ENCODE measurements at places on chromosomes 7 and 10.

GRCh38 chr7:128814499-128814898 lies 15.7 kb upstream of the FLNC start:
- no peak for DNase-seq

DNA sequence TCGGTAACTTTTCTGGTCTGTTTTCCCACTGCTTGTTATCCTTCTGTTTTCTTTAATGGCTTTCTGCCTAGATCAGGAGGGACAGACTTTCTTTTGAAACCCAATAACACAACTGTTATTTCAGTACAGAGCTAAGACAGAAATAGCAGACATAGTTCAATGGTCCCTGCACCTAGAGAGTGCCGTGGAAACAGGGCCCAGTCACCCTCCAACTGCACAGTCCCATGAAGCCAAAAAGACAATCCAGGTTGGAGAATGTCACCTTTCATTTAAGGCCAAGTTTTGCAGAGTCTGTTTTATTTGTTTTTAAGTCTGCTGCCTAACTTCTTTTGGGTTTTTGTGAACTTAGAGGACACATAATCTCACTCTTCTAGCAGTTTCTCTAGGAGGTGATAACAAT lies 2.5 kb downstream of the AIMP2 start:
- no peak for DNase-seq

GRCh38 chr10:99460070-99460469 lies 29.6 kb upstream of the GOT1 start:
- DNase-seq, result no peak

GRCh38 chr7:32500922-32501341 lies 5.6 kb downstream of the AVL9 start:
- no peak for DNase-seq

DNA sequence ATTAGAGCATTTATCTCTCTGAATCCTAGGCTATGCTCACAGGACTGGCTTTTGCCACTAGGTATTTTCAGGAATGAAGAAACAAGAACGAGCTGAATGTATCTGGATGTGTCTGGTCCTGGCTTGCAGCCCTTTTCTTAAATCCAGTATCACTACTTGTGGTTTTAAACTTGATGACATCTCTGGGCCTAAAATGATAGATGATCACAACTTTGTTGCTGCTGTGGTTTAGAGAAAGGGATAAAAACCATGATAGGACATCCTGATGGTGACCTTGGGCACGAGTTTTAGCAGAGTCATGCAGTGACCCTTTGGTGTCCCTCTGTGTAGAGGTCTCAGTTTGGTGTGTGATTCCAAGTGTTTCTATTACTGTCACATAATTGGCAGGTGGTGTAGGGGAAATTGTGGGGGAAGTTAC lies 31.7 kb upstream of the SEMA3C start:
- DNase-seq, result no peak

DNA sequence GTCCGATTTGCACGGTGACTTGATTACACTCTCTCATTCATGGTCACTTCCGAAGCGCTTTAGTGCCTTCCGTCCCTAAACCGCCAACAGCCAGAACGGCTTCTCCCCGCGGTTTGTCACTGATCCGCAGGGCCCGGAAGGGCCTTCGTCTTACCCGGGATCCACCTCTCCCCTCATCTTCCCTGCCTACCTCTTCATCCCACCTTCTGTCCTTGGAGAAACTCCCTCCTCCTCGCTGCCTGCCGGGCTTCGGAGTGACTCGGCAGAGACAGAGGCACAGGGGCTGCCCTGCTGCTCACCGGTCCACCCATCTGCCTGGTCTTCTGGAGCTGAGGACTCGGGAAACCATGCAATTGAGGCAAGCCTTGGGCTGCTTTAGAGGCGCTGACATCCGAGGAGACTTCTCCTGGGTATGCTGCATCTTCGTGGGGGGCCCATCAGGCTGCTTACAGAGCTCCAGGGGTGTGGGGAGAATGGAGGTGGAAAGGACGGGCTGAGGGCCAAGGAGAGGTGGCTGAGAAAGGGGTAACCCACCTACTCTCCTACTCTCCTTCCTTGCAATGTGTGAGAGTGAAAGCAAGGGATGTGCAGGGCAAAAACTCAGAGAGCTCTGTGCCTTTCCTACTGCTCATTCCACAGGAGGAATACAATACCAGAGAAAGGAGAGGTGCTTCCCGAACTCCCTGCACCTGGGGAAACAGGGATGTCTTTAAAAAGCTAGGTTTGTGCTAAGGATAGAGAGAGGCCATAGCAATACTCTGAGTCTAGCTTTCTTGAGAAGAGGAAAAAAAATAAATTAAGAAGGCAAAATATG lies 1.0 kb upstream of the HOXA11 start:
- no peak for DNase-seq

DNA sequence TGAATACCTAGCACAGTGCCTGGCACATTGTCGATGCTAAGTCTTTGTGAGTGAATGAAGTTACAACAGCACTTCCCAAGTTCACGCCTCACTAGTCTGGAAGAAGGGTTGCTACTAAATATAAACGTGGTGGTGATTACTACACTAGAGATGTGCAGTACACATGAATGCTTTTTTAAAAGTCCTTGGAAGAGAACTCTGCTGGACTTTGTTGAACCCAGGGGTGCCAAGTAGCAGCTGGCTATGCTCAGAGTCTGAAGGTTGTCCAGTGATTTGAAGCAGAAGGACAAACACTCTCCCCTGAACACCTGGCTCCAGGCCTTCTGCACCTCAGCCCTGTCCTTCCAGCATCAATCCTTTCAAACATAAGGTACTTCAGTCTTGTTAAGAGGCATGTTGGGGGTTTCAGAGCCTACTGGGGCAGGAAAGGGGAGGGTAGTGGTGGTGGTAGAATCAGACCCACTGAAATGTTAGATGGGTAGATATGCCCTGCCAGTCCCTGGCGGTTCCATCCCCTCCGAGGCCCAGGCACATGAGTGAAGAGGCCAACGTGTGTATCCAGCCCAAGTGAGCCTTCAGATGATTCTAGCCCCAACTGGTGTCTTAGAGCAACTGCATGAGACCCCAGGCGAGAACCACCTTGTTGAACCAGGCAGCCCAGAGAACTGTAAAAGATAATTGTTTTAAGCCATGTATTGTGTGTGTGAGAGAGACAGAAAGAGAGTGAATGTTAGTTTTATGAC lies 94.4 kb downstream of the TAX1BP1 start:
- no peak for DNase-seq

GRCh38 chr10:132883391-132883881 lies 58.9 kb downstream of the CFAP46 start:
- DNase-seq, result no peak

- no peak for DNase-seq
Observed at GRCh38 chr10:126851414-126852108, 53.7 kb upstream of the DOCK1 start.

- no peak for DNase-seq
Observed at GRCh38 chr7:25124465-25125136, 459 bp downstream of the CYCS start.

- no peak for DNase-seq
Observed at GRCh38 chr10:3395041-3395440, 222.5 kb upstream of the PITRM1 start.

DNA sequence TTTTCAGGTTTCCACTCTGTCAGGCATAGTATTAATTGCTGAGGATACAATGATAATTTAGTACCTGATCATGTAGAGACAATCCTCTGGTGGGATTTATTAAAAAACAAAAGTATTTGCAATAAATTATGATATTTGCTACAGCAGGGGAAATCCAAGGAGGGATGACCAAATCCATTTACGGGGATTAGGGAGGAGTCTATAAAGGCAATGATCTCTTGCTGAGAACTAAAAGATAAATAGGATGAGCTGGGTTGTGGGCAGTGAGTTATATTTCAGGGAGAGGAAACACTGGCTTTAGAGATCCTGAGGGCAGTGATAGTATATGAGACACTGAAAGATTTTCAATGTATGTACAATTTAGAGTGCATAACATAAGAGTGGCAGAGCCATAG lies 305.5 kb downstream of the GPR37 start:
- DNase-seq, result no peak

GRCh38 chr10:77230194-77230593 lies 407.4 kb downstream of the KCNMA1 start:
- DNase-seq, result no peak

- DNase-seq, result no peak
Observed at GRCh38 chr7:123865517-123866117, 20.6 kb downstream of the HYAL4 start.

GRCh38 chr10:32125023-32125422 lies 68.8 kb upstream of the KIF5B start:
- no peak for DNase-seq
